ENCODE measurements at places on chromosomes 3 and 15.

GRCh38 chr3:127081001-127081720, 98.2 kb downstream of the PLXNA1 start:
- DNase-seq, result no peak

DNA sequence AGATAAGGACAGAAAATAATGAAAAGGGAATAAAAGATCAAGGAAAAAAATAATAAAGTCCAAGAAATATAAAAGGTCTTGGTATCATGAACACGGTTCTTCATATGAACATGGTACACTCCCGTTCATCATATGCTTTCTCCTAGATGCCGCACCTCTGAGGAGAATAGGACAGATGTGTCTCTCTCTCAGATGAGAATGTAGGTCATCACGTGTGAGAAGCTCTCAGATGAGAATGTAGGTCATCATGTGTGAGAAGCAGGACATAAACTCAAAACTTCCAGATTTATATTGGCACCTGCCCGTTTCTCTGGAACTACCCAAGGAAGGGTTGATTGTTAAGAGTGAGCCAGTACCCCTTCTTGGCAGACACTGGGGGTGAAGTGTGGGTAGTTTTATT, 29.9 kb upstream of the IQCF6 start:
- no peak for DNase-seq

DNA sequence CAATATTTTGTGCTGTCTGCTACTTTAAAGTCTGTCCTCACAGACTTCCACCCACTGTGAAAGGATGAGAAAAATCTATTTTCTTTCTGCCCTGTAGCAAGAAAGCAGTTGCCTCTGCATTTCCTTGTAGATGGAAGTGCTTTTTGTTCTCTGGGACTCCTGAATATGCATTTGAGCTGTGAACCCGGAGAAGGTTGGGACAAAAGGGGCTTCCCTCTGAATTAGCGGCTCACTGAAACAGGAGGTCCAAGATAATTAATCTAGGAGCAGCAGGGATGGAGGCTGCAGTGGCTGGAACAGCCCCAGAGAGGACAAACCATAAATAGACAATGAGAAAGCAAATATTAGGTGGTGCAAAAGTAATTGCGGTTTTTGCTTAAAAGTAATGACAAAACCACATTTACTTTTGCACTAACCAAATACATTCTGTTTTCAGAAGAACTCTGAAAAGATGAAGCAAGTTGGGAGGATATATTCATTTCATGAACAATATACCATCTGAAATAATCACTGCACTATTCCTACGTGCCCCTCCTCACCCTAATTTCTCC, 143.4 kb upstream of the KBTBD8 start:
- DNase-seq, result no peak

DNA sequence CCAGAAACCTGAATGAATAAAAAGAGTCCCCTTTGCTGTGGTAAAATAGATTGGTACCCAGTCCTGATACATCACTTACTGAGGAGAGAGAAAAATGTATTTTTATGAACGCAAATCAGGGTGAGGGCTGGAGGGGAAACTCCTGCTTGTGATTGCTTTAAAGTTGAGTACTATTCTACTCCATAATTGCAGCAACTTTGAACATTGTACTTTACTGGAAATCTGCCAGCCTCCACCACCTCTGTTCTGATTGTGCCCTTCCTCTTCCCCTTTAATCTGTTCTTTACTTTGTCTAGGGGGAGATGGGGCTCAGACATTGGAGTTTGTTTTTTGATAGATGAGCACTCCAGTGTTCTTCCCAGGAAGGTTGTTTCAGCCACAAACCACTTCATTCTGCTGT, 81.9 kb downstream of the C3orf38 start:
- DNase-seq, result no peak

DNA sequence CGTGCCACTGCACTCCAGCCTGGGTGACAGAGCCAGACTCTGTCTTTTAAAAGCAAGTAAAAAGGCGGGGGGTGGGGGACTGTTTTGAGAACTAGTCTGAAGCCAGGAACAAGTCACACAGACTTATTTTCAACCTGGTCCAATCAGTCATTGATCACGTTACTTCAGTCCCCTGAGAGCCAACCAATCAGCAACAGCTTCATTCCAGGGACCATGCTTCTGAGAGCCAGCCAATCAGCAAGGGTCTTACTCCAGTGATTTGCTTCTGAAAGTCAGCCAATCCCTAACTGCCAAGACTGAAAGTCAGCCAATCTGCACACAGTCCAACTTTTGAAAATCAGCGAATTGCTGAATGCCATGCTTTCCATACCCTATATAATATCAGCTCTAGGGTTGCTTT, 48.6 kb upstream of the C15orf39 start:
- DNase-seq, result no peak

DNA sequence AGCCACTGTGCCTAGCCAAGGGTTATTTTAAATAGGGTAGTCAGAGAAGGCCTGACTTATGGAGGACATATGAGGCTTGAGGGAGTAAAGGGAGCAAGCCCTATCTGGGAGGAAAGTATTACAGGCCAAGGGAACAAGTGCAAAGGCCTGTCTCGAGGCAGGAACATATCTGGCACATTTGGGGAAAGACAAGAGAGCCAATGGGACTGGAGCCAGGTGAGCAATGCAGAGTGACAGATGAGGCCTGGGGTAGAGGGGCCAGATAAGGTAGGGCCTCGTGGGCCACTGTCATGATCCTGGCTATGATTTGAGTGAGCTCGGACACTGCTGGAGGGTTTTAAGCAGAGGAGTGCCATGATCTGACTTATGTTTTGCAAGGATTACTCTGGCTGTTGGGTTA, 43.8 kb downstream of the DCP1A start:
- no peak for DNase-seq

GRCh38 chr3:152710549-152710948, 124.4 kb upstream of the P2RY1 start:
- DNase-seq, result no peak

DNA sequence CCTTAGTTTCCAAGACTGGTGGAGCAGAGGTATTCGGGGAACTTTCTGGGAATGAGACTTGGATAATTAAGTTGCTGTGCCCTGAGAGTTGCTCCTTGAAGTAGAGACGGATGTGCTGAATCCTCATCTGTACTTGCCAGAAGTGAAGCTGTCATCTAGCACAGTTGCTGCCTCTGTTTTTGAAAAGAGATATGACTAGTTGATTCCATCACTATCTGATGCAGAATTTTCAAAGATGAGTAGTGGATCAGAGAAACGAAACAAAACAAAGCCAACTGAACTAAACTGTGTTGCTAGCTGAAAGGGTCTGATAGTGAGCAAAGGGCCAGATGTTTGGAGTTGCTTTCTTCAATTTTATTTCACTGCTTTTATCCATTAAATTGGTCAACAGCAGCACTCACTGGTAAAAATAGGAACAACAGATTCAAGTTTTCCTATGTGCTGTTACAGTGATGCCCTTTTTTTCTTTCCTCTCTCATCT, 52.7 kb downstream of the MITF start:
- DNase-seq, result no peak

GRCh38 chr3:130843441-130843840, 50.4 kb upstream of the ATP2C1 start:
- DNase-seq, result no peak

DNA sequence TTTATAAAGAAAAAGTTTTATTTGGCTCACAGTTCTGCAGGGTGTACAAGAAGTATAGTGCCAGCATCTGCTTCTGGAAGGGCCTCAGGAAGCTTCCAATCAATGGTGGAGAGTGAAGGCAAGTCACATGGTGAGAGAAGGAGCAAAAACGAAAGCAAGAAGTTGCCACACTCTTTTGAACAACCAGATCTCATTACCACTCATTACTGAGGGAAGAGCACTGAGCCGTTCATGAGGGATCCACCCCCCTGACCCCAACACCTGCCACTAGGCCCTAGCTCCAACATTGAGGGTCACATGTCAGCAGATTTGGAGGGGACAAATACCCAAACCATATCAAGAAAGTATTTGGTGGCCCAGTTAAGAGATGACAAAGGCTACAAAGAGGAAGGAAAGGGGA, 239.3 kb upstream of the UBE2E1 start:
- DNase-seq, result no peak

- DNase-seq, result no peak
Observed at GRCh38 chr3:158134363-158134762, 24.5 kb downstream of the RSRC1 start.

DNA sequence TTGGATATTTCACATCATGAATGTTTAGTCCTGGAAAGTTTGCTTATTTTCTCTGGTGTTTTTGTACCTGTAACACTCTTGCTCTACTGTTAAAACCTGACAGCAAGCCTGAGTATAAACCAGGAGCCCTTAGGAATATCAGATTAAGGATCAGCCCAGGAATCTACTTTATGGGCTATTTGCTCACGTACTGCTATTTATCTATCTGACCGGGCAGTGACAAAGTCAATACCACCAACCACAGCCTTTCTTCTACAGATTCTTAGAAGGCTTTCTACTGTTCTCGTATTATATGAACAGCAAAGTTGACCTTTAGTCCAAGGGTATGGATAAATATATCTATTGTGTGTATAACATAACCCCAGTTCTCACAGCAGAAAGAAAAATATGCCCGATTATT, 521.2 kb downstream of the RBMS3 start:
- no peak for DNase-seq

DNA sequence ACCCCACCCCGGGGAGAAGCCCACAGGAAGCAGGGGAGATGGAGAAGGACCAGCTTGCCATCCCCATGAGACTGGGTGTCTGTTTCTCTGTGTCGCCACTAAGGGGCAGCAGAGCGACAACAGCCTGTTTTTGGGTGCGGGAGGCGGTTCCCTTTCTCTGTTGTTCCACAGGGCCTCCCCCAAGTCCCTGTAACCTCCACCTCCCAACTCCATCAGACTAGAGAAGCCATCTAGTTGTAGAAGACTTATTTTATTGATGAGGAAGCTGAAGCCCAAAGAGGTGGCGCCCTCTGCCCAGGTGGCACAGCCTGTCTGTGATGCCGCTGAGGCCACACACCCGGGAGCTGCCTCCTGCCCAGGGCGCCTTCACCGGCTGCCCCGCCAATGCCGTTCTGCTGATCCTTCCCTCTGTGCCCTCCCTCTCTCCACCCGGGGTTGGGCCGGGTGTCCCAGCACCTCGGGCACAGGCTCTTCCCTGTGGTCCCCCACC, 3.9 kb upstream of the CCDC9B start:
- DNase-seq, result peak; percentile 42

GRCh38 chr15:58021332-58022230, 43.9 kb downstream of the ALDH1A2 start:
- DNase-seq, result no peak

- DNase-seq, result no peak
Observed at GRCh38 chr15:38164507-38164906, 88.1 kb upstream of the SPRED1 start.

GRCh38 chr3:52277071-52277964, 1.1 kb downstream of the WDR82 start:
- DNase-seq, result no peak

- DNase-seq, result no peak
Observed at GRCh38 chr3:172256101-172256734, 192.0 kb downstream of the GHSR start.

- DNase-seq, result no peak
Observed at GRCh38 chr15:59999612-60000112, 4.4 kb upstream of the FOXB1 start.

DNA sequence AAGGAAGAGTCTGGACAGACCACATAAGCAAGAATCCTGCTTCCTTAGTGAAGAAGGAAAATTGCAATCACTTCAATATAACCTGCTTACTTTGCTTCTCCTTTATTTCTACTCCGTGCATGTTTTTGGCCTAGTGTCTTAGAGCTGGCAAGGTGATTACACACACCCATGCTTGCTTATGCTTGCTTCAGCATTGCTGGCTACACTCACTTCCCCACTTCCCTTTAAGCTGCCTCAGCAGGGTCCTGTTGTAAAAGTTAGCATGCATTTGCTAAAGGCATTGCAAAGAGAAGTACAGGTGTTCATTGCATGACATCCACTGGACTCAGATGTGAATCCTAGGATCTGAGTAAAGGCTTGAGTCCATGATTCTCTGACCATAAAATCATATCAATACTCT, 47.5 kb upstream of the STT3B start:
- no peak for DNase-seq

DNA sequence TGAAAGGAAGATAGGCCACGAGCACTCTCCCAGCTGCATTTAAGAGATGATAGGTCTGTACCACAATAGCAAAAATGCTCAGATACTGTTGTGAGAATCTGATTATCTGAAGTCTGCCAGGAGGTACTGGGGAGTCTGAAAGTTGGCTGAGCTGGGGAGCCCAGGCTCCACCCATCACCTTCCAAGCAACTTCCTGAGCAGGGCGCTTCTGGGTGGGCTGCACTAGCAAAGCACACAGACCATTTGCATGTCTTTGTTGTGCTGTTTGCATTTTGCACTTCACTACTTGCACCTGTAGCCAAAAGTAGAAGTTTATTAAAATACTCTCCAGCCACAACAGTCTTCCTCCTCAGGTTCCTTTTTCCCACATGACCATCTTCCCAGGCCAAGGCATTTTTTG, 133.2 kb downstream of the ALDH1A2 start:
- DNase-seq, result no peak

GRCh38 chr3:122080207-122080587, 25.0 kb downstream of the CD86 start:
- DNase-seq, result no peak

- no peak for DNase-seq
Observed at GRCh38 chr15:66249605-66250174, 3.9 kb downstream of the MEGF11 start.

GRCh38 chr3:188890572-188891270, 281.1 kb upstream of the TPRG1 start:
- DNase-seq, result no peak

DNA sequence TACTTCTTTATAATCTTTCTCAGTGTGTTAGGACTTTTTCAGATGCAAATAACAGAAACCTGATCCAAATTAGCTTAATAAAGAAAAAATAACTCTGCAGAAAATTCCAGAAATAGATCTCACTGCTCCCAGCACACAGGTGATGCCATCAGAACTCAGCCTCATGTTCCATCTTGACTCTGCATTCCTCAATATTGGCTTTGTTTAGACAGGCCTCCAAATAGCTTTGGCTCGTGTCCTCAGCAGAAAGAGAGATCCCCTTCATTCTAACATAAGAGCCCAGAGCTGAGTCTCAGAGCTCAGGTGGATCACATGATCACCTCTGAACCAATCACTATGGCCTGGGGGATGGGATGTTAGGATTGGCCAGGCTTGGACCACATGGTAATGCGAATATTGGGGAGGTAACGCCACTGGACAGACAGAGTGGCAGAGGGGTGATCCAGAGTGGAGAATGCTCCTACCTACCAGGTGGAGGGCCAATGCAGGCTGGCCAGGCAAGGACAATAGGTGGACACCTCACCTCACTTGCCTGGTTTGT, 46.6 kb upstream of the TBC1D21 start:
- no peak for DNase-seq

DNA sequence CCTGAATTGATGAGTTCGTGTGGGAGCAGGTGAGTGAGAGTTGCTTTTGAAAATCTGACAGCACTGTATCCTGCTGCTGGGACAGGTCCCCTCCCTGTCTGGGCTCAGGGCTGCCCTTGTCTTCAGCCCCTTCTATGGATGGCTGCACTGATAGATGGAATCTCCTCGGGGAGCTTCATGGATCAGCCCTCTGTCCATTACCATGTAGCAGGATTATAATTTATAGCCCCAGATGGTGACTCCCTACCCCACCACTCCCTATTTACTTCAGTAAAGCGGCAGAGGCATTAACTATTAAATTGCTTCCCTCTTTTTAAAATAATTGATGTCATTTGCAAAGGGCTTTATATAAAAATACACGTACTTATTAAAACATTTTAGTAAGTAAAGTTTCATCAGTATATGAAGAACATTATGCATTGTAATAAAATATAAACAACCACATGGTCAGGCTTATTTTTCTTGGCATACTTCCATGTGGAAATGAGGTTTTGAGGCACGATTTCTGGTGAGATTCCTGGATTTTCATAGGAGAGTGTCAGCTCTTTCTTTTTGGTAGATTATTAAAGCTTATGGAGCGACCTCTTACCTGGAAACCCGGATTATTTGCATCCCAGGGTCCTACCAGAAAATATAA, 38.5 kb downstream of the MAP3K13 start:
- DNase-seq, result no peak
